ENCODE measurements at places on chromosomes 4 and X. TPM values are rescaled to one million over a fixed set of nuclear protein-coding genes. Genes with fewer than 3 reads are reported as not detected.

The SMIM9 gene
- total RNA-seq: not detected

The SRPX2 gene
- total RNA-seq: 115 TPM

The ZCCHC18 gene
- 0.18 TPM for total RNA-seq

The GPR50 gene
- not detected for total RNA-seq

The TMPRSS11A gene
- not detected for total RNA-seq

The TMSB15C gene
- total RNA-seq: 0.49 TPM

The GC gene
- not detected for total RNA-seq

The GASK1B gene
- total RNA-seq: 88.6 TPM

The UGT2B15 gene
- total RNA-seq: not detected

The USP27X gene
- total RNA-seq: 2.4 TPM

The CYSLTR1 gene
- not detected for total RNA-seq

Data from cardiac atrium fibroblast (primary cell).